ENCODE measurements at places on chromosomes 16 and 17.

- no peak for DNase-seq
Measured at GRCh38 chr16:88777471-88778270, 7.3 kb downstream of the PIEZO1 start.

GRCh38 chr16:30941600-30942425 is 7.1 kb upstream of the ORAI3 start:
- DNase-seq = peak; percentile 49

GRCh38 chr16:28617874-28618273 is 8.0 kb upstream of the SULT1A1 start:
- DNase-seq = no peak

GRCh38 chr16:84720177-84720579 is 20.4 kb downstream of the USP10 start:
- DNase-seq = no peak

DNA sequence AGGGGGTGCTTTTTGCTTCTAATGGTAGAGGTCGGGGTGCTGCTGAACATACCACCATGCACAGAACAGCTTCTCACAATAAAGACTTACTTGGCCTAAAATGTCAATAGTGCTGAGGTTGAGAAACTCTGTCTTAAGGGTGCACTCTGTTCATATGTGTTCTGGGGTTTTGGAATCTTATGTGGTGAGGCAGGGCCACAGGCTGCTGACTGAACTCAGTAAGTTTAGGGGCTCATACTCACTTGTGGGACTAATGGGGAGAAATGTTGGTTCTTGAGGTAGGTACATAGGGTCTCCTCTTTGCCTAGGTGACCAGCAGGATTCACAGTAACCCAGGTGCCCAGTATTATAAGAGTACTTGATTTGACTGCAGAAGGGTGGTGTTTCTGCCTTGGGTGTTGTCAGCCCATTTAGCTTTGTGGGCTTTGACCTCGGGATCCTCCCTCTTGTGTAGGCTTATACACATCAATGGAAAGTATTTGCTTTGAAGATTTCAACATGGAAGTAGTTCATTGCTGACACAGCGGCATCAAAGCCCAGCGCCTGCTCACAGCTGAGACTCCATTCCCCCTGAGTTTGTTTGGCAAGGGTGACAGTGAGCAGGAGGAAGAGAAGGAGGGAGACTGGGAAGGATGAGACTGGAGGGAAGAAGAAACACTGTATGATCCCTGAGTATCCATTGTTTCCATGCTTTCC is 17.2 kb downstream of the SLC7A6 start:
- DNase-seq = no peak

DNA sequence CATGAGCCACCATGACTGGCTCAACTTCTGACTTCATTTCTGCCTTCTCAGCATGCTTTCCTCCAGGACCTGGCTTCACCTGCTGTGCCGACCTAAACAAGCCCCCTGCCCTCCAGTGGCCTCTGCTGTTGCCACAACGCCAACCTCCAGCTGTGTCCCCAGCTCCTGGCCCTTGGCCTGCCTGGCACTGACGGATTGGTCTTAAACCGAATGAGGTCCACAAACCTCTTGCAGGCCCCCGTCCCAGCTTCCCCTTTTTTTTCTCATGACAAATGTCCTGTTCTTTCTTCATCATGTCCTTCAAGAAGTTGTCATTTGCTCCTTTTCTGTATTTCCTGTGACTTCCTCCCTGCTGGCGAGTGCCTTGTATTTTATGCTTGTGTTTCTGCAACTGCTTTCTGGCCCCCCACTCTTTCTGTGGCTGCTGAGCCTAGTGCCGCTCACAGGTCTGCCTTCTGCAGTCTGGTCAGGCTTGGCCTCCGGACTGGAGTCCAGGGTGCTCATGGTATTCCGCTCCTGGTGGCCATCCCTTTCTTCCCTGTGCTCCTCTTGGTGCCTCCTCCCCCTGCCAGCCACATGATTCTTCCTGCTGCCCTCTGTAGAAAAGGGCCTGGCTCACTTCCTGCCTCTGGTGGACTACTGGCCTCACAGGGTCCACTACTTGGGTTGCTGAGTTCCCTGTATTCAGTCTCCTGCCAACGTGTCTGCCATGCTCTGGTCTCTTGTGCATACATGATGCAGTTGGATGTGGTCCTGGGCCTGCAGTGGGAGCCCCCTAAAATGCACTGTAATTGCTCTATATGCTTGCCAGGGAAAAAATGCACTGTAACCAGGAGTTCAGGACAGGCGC is 2.9 kb downstream of the ATP6V0C start:
- no peak for DNase-seq

GRCh38 chr17:63697341-63698286 is 2.3 kb downstream of the LIMD2 start:
- no peak for DNase-seq

GRCh38 chr17:64080174-64080618 is 49.7 kb downstream of the ERN1 start:
- no peak for DNase-seq

DNA sequence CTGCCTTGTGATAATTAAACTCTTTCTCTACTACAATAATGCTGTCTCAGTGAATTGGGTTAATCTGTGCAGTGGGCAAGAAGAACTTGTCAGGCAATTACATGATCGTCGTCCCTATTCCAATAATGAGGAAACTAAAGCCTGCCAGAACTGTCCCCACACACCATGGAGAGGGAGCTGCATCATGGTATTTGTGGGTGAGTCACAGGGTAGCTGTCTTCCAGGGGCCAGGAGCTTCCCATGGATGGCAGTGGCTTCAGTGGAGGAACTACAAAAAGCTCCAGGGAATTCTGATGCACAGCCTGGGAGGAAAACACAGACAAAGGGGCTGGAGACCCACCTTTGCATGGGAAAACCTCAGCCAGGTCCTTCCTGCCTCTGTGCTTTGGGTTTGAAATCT is 83.3 kb upstream of the C16orf82 start:
- DNase-seq = no peak

DNA sequence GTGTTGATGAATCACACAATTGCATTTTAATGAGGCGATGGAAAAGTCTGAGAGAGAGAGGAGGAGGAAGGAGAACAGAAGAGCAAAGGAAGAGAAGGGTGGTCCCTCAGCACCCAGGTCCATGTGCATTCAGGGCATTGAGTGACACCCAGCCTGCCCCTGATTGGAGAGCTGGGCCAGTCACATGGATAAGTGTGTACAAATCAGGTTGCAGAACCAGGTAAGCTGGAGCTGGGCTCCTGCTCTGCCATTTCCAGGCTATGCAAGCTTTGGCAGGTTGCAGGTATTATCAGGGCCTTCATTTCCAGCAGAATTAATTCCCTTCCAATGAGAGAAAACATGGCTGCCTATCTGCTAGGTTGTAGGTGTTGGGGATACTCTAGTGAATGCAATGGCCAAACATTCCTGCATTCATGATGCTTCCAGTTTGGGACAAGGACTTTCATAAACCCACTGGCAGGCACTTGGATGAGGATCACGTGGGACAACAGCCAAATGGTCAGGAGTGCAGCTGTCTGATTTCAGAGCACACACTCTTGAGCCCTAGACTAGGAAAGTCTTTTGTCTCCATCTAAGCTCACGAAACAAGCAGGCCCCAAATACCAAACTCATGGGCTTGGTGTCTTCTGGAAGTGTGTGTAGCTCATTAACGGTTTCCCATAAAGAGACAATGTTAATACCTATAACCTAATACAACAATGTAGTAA is 577.9 kb upstream of the CDH5 start:
- DNase-seq = no peak

GRCh38 chr17:73304438-73304837 is 7.4 kb downstream of the CDC42EP4 start:
- no peak for DNase-seq

- no peak for DNase-seq
Measured at GRCh38 chr16:50257876-50258275, 8.5 kb upstream of the ADCY7 start.

DNA sequence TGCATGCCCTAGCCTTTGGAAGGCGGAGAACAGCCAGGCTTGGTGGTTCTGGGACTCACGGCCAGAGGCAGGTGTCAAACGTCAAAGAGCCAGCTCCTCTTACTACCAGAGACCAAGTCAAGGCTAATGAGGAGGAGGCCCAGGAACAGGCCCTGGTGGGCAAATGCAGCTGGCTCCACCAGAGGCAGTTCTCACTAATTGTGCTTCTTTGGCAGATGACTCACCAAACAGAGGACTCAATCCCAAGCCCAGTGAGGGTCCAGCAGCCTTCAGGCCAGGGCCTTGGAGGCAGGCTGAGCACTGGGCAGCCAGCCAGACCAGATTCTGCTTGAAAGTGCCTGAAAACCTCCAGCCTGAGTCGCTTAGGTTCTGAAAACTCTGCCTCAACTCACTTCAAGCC is 336.5 kb upstream of the CDH5 start:
- DNase-seq = no peak

DNA sequence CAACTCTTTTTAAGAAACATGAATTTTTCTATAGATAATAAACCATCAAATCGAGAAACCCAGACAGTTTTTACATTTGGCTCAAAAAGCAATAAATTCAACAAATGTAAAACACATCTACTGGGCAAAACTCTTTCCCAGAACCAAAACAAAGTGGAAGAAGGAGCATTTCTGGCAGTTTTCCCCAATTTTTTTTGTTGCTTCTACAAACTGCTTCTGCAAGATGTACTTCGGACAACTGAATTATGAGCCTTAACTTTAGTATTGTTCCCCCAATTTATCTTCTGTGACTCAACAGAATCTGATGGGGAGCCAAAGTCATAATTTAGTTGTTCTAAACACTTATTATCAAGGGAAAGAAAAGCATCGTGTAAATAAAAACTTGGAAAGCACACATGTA is 1047.2 kb downstream of the CDH11 start:
- no peak for DNase-seq

GRCh38 chr16:48580925-48581500 is 29.0 kb downstream of the N4BP1 start:
- DNase-seq = no peak

DNA sequence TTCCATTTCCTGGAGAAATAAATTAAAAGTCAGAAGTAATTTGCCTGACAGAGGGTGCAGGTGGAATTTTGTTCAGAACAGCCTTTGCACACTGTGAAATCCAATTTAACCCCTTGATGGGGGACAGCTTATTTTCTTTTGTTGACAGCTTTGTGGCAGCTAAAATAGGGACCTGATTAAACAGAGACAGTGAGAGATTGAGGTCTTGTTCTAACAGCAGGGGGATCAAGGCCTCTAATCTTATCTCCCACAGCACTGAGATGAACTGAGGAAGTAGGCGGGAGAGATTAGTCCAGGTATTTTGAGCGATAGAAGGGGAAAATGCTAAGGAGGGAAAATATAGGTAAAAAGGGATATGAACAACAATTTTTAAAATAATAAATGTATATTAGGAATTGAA is 1491.4 kb upstream of the GOT2 start:
- no peak for DNase-seq

DNA sequence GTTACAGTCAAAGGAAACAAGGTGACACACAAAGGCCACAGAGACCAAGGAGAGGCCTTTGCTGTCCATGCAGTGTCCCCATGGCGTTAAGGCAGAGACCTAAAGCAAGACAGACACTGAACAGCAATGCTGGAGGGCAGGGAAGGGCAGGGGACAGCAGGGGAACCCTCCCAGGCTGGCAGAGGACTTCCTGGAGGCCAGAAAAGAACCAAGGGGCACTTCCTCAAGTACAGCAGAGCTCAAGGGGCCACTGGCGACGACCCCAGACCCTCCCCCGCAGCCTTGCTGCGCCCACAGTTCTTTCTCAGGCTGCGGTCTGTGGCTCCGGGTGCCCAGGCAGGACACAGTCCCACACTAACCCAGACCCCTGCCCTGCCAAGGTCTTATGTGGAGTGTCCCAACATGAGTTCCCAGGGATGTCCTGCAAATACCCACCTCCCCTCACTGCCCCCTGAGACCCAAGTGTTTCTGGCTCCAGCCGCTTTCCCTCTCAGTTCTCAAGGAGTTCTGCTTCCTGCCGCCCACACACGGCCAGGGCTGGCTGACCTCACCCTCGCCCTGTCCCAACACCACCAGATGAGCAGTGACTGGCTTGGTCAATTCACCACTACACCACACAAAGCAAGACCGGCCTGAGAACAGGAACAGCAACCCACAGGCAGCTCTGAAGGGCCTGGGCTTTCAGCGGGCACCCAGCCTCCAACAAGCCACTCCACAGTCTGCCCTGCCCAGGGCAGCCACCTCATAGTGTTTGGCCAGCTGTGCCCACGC is 4.2 kb downstream of the CLCN7 start:
- DNase-seq = no peak

DNA sequence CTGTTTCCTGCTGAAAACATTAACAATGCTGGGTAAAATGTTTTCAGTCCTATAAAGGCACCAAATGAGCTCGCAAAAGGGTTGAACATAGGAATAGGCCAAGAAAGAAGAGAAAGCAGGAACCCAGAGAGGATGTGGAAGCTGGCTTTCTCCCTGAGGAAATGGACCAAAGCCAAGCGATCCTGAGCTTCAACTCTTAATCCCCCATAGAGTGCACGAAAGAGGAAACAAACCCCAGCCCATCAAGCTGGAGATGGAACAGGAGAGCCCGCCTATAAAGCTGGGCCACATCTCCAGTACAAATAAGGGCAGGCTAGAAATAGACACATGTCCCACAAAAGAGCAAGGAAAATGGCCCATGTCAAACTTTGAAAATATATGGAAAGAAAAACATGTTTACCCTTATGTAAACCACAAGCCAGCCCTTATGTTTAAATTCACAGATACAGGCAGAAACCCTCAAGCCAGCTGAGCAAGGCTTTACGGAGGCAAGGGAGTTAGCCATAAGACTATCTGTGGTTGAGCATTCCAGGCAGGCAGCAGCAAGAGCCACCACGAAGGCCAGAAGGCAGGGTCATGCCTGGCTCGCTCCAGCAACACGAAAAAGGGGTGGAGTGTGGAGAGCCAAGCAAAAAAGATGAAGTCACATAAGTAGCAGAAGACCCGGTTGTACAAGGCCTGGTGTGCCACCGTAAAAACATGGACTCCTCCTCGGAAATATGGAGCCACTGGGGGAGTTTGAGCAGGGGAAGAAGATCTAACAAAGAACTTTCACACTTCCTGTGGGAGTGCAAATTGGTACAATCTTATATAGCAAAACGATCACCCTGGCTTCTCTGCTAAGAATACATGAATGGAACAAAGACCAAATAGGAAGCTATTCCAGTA is 27.8 kb downstream of the COPRS start:
- DNase-seq = no peak

- DNase-seq = no peak
Measured at GRCh38 chr16:29710227-29711219, 31.5 kb downstream of the QPRT start.

GRCh38 chr16:4246777-4247459 is 5.0 kb upstream of the SRL start:
- DNase-seq = no peak
